GM06990 (cell line): ENCODE measurements at places on chromosomes 16 and 17.

DNA sequence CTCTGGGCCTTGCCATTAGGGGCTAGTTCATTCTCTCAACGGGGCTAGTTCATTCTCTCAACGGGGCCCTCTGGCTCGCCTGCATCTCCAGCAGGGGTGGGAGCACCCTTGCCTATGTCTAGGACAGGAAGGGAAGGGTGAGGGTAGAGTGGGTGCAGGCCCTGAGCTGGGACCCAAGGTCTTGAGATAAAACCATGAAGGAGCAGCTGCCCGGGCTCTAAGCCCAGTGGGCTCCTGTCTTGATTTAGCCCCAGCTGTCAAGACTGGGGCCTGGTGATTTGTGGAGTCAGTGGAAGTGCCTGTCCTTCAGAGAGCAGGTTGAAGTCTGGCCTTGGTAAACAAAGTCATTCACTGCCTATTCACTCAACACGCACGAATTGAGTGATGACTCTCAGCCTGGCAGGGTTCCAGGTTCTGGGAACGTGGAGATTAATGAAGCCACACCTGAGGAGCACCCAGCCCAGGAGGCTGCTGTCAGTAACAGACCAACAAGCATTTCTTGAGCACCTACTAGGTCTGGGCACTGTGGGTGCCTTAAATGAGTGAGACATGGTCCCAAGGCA lies 35.4 kb downstream of the WNT3 start:
- no peak for DNase-seq

DNA sequence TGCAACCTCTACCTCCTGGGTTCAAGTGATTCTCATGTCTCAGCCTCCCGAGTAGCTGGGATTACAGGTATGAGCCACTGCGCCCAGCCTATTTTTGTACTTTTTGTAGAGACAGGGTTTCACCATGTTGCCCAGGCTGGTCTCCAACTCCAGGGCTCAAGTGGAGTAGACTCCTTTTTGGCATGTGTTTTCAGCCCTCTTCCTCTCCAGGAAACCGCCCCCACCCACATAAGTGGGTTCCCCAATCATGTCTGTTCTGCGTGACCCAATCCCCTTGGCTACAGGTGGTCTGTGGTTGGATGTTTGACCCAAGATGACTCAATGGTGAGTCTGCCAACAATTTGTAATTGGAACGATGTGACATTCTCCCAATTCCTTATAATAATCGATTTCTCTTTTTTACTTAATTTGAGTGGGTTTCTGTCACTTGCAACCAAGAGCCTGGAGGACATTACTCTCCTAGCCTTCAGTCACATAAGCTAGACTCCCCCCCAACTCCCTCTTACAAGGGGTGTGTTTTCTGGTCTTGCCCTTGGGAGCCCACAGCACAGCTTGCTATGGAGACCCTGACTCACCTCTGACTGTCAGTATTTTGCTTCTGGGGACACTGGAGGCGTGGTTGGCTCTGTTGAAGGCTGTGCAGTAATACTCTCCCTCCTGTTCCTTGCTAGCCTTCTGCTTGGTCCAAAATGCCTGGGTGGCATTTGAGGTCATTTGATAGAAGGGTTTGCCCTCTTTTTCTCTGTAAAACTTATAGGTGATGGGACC lies 34.9 kb downstream of the PECAM1 start:
- DNase-seq, result no peak

DNA sequence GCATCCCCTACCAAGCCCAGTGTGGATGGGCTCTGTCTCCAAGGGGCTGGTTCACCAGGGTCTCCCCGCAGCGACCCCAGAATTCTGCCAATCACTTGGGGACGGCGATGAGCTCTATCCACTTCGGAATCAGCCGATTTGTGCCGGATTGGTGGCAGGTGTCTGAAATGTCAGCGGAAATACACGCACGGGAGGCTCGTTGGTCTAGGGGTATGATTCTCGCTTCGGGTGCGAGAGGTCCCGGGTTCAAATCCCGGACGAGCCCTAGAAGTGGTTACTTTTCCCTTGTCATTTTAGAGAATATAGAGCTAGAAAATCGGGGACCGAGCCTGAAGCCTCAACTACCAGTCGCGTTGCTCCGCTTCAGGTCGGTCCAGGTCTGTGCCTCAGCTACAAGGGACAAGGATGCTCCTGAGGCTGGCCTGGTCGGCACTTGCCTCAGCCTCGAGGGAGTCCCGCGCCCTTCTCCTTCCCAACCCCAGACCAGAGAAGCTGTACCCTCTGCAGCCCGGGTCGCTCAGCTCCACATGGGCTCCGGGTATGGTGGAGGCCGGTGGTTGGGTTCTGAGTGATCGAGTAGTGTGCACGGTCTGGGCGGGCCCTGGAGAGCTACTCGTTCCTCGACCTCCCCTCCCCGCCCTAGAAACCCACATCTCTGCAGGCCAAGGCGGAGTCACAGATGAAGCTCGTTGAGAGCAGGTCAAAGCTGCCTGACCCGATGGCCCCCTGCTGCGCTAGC lies 16.0 kb upstream of the OR1F1 start:
- DNase-seq, result peak; percentile 88

GRCh38 chr17:68457168-68457538 lies at the start of gene WIPI1:
Gene WIPI1 (minus strand): TSS chr17:68457496. CDS start chr17:68457421, 75 bp downstream.
- DNase-seq, result no peak
